ENCODE measurements at places on chromosomes 16 and 17.

- DNase-seq = no peak
Observed at GRCh38 chr16:49890876-49891275, 35.0 kb upstream of the ZNF423 start.

DNA sequence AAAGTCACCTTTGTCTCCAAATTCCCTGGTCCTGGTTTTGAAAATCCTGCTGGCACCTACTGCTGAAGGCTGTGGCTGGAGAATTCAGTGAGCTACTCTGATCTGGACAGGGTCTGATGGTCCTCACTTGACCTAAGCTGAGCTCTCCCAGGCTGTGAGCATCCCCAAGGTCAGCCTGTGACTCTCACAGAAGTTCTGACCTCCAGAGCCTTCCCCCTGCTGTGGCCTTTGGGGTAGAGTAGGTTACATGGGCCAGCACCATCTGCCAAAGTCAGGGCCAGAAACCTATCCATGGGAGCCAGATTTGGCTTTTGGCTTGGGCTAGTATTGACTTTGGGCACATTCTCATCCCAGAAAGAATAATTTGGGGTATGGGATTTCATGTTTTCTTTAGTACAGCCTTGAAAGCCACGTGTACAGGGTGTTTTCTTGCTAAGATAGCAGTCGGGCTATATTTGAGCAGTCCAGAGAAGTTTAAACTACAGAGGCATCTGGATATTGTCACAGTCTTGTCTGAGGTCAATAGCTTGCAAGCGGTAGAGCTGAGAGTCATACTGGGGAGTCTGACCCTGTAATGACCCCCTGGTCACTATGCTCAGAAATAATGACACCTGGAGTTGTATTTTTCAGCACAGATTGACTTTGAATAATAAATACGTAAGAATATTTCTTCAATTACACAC is 6.2 kb upstream of the AGRP start:
- DNase-seq = no peak

DNA sequence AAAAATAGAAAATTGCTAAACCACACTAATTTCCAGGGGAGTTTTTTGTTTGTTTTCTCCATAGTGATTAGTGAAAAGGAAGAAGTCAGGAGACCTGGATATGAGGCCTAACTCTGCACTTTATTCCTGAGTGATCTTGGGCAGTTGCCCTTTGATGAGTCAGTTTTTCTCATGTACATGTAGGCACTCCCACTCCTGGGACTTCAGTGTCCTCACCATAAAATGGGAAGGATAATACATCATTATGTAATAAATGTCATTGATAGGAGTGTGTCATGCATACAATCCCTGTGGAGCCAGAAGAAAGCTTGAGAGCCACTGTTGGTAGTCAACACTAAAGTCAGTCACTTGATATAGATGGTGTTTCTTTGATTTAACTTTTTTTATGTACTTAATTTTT is 32.5 kb downstream of the WIPF2 start:
- no peak for DNase-seq

GRCh38 chr17:48002266-48002915 is 31.5 kb downstream of the CDK5RAP3 start:
- no peak for DNase-seq

DNA sequence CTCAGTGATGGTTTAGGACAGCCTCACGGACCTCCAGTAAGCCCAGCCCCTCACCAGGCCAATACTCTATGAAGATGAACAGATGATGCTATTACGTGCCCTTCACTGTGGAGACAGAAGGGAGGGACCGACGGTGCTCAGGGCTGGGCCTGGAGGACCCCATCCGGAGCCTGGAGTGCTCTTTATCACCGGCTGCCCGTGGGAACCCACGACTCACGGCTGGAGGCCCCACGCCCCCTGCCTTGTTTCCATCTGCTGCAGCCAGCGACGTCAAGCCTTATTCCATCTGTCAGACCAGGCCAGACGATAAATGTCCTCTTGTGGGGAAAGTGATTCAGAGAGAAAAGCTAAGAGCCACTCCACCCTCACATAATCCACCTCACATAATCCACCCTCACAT is 4.0 kb upstream of the TIMM22 start:
- DNase-seq = no peak

- DNase-seq = peak; percentile 37
Observed at GRCh38 chr17:40541060-40541872, 24.0 kb downstream of the CCR7 start.

DNA sequence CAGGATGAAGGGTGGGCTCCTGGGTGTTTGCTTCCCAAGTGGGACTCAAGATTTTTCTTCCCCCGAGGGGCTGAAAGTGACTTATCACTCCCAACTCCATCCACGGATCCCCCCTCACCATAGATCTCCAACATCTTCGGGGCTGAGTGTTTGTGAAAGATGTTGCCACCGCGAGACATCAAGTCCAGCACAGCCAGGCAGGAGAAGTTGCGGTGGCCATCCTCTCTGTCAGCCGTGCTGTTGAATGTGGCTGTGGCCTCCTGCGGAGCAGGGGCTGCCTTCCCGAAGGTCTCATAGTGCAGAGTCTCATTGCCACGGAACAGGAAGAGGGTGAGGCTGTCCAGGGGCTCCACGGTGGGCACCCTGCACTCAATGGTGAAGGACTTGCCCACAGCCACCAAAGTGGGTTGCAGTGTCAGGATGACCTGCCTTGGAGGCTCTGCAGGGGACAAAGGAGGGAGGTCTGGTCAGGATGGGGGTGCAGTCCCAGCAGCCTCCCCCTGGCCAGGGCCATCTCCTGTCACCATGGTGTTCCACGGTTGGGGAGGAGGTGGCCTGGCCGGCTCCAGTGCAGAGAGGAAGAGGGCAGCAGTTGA is 5.5 kb downstream of the PRR29 start:
- no peak for DNase-seq

GRCh38 chr17:56034197-56034635 is 119.1 kb upstream of the ANKFN1 start:
- no peak for DNase-seq

DNA sequence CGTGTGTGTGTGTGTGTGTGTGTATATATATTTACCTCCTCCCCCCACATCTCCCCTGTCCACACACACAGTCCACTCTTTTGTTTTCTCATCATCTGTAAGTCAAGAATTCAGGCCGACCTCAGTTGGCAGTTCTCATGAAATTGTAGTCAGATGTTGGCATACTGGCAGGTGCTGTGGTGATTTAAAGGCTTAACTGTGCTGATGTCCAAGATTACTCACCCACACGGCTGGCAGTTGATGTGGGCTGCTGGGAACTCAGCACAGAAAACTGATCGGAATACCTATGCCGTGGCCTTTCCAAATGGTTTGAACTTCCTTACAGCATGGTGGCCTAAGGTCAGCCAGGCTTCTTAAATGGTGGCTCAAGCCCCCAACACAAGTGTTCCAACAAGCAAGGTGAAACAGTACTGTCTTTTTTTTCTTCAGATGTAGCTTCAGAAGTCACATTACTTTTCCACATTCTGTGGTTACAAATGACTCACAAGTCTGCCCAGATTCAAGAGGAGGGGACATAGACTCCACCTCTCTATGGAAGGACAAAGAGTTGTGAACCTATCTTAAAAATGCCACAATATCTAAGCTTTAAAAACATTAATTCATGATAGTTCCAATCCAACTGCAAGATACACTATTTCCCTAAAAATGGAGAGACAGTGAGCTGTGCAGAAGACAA is 198.5 kb upstream of the HS3ST4 start:
- DNase-seq = no peak

GRCh38 chr17:47704116-47704515 is 10.2 kb downstream of the TBKBP1 start:
- DNase-seq = peak; percentile 21

All from left hindlimb (tissue), 1 donor.